Stimulated activated CD8-positive, alpha-beta memory T cell treated with anti-CD3 and anti-CD28 coated beads, Interleukin-4, amount 100 ng/mL, for 4 hours (primary cell): ENCODE measurements at places on chromosomes 4 and X.

GRCh38 chrX:15749642-15750610 lies 11.9 kb downstream of the CA5B start:
- DNase-seq = no peak

DNA sequence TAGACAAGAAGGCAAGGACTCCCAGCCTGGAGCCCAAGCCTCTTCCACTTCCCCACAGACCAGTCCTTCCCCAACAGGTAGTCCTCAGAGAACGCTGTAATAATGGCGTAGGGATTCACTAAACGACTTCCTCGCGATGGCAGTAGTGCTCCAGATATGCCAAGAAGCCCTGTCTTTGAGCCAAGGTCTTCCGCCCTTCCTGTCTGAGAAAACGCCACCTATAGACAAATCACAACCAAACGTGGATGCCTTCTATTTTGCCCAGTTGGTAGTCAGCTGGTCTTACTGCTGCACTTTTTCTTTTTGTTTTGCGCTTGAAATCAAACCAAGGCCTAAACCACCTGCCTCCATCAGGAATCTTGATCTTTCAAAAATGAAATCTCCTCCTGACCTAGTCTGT lies 203.3 kb downstream of the OR13H1 start:
- no peak for DNase-seq

DNA sequence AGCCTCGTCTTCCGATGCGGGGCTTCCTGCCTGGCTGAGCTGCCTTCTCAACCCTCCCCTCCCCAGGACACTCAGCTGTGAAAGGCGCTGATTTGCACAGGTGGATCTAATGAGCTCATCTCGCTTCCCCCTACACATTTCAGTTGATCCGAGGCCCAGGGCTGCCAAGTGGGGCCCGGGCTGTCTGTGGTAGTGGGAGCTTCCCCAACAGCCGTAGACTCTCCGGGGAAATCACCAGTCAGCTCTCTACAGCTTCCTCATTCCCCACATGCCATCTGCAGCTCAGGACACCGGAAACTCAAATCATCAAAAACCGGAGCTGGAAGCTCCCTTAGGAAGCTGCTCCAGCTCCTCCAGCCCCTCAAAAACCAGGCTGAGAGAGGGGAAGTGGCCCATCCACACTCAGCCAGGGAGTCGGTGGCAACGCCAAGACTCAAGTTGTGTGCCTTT lies 56.2 kb downstream of the SMIM20 start:
- no peak for DNase-seq

- no peak for DNase-seq
Measured at GRCh38 chr4:186829740-186830449, 106.2 kb upstream of the FAT1 start.

DNA sequence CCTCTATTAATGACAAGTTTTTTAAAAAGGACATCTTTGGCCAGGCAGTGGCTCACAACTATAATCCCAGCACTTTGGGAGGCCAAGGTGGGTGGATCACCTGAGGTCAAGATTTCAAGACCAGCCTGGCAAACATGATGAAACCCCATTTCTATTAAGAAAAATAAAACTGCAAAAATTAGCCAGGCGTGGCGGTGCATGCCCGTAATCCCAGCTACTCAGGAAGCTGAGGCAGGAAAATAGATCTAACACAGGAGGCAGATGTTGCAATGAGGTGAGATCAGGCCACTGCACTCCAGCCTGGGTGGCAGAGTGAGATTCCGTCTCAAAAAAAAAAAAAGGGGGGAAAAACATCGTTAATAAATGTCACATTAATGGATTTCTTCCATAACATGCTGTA lies 1805.4 kb downstream of the C4orf33 start:
- DNase-seq = no peak

GRCh38 chr4:145531223-145531622 lies 49.6 kb downstream of the SMAD1 start:
- no peak for DNase-seq
